ENCODE measurements at places on chromosomes 16 and 17.
A peak's percentile ranks its signal among the peaks of the same experiment; 100 is the strongest.

GRCh38 chr17:77769215-77769614 is 189.3 kb upstream of the TNRC6C start:
- no peak for DNase-seq

DNA sequence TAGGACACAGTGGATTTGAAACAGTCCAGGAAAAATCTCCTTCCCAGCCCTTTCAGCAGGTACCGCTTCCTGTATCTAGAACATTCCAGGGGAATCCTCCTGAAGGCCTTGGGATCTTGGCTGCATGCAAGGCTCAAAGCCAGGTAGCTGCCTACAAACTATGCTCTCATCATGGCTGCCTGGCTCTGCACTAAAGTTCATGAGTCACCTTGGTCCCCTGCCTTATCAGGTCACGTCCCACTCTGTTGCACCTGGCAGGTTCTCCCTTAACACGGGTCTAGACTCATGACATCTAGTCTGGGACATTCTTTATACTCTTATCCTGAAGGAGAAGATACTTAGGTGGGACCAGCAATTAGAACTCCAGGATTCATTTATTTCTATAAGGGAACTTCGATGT is 15.8 kb downstream of the FA2H start:
- DNase-seq = no peak

- no peak for DNase-seq
These were observed 22.5 kb downstream of the WWP2 start for GRCh38 chr16:69784586-69784985.

DNA sequence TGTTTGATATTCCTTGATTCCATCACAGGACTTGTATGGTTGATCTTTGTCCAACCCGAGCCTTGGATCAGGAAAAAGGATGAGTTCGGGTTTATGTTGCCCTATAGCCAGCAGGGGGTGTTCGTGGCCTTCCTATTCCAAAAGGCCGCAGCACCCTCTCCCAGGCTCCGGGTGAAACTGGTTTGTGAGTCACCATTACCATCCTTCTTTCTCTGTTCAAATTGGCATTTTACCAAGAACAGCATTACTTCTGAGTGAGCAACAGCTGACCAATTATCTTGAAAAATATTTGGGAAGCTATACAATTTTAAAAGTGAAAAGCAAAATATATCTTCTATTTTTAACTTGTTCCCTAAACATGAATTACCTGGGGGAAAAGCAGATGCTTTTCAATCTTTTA is 24.3 kb upstream of the KRT20 start:
- peak; percentile 21 for DNase-seq

GRCh38 chr17:43814026-43814425 is 18.9 kb downstream of the MPP3 start:
- DNase-seq = no peak

DNA sequence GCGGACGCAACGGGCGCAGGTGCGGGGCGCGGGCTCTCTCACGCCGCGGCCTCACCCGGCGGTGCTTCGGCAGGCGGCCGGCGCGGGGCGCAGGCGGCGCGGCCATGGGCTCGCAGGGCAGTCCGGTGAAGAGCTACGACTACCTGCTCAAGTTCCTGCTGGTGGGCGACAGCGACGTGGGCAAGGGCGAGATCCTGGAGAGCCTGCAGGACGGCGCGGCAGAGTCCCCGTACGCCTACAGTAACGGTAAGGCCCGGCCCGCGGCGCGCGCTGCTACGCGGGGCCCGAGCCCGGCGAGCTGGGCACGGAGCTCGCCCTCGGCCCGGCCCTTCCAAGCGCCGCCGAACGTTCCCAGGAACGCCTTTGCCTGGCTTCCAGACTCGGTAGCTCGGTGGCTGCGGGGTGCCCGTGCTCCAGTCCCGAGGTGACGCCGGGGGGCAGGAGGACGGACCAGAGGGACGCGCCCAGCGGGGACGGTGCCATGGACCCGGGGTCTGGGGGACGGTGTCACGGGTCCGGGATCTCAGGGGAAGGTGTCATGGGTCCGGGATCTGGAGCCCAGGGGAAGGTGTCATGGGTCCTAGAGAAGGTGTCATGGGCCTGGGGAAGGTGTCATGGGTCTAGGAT is 435 bp downstream of the RAB40C start:
- no peak for DNase-seq

DNA sequence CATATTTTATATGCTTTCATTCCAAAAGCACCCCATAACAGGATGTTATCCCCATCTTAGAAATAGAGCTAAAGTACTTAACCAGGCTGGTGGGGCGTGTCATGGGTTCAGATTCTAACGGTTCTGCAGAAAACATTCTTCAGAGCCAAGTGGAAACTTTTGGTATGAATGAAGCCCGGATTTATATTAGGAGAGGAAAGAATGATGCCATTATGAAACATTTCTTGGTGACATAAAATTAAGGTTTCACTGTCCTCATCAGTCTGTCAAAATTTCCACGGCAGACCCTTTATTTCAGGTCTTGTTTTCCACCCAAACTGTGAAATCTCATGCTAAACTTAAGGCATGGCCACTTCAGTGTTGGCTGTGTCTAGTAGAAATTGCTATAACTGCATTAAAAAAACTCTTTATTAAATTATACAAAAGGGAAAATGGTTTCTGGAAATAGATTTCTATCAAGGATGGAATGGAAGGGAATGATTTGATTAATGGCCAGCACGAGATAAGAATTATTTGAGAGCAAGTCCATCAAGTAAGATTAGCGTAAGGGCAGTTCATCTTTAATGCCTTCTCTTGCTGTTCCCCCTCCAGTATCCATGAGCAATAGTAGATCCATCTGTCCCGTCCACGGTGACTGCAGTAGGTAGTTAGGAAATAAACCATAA is 11.7 kb downstream of the PRKCA start:
- DNase-seq = no peak

DNA sequence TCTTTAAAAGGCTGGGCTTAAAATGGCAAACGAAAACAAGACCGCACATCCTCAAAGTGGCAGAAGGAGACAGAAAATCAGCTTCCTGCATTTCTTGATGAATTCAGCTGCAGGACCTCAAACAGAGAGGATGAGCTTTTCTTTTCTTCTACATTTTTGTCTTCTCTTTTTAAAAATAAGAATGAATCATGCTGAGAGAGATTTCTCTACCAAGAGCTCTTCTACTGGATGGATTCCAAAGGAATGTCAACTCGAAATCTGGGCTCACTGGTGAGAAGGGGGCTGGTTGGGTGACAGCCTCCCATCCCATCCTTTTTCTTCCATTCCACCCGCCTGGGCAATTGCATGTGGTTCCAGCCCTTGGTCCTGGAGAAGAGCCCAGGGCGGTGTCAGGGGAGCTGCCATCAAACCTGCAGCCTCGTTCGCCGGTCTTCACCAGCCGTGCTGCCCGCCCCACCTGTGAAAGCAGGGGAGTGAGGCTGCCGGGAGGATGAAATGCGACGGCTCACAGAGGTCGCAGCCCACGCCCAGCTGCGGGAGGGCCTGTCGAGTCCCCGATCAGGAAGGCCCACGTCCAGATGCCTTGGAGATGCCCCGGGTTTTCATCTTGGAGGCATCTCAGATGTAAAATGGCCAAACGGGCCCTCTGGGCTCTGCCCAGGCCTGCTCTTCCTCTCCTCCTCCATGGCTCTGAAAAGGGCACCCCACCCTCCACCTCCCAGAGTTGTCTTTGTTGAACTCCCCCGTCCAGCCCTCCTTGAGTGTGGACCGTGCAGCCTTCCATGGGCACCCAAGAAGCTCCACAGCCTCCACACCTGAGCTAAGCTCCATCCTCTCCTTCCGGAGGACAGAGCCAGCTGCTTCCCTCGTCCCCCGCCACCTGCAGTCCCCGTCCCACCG is 121.9 kb downstream of the FOXL1 start:
- DNase-seq = no peak

- DNase-seq = peak; percentile 39
These were observed 61.7 kb upstream of the LGALS9 start for GRCh38 chr17:27569257-27569722.

DNA sequence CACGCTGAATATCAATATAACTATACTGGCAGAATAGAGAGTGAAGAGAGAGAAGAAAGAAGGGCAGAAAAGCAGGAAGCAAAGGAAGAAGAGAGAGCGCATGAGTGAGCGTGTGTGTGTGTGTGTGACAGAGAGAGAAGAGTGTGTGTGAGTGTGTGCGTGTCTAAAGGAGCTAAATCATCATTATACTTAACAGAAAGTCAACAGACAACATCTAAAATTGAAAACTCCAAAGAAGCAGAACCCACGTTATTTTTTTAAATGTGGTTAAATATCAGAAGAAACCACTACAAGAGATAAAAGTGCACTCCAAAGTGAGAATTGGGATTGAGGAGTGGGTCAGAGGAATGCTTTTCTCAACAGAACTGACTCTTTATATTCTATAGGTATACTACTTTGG is 77.2 kb downstream of the BRIP1 start:
- DNase-seq = no peak

GRCh38 chr16:1800701-1801100 is 7.2 kb upstream of the IGFALS start:
- DNase-seq = no peak

- DNase-seq = no peak
These were observed 18.0 kb downstream of the SLFN12L start for GRCh38 chr17:35519439-35519838.

- no peak for DNase-seq
These were observed 3.1 kb downstream of the MT1E start for GRCh38 chr16:56628486-56629350.

GRCh38 chr16:50479771-50480170 is 68.4 kb upstream of the NKD1 start:
- no peak for DNase-seq

- DNase-seq = no peak
These were observed 59.5 kb upstream of the CACNG4 start for GRCh38 chr17:66904760-66905624.

DNA sequence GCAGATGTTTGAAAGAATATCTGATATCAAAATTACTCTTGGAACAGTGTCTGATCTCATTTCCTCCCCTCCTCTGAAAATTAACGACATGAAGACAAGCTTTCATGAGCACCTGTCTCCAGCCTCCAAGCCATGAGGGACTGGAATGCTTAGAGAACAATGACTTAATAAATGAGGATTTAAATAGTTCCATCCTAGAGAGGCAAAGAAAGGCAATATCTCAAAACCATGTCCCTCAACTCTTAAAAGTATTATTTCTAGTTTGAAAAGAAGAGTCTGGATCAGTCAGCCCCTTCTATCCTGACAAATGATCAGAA is 137.5 kb downstream of the ANKFN1 start:
- DNase-seq = no peak

DNA sequence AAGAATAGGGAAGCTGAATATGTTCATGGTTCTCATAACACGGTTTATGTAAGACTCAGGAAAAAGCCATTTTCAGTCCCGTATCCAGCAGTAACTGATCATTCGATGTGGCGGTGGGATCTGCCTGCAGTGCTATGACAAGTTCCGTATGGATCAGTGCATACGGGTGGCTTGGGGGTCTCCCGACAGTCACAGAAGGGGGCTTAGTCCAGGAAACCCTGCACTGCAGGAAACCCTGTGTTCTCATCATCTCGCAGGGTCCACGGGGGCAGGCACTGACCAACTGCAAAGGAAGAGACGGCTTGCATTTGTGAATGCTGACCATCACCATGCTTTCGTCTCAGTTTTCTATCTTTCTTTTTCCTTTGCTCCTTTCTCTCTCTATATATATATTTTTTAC is 7.7 kb downstream of the MTHFSD start:
- DNase-seq = no peak

GRCh38 chr16:11688520-11688886 is 20.2 kb downstream of the SNN start:
- DNase-seq = no peak

DNA sequence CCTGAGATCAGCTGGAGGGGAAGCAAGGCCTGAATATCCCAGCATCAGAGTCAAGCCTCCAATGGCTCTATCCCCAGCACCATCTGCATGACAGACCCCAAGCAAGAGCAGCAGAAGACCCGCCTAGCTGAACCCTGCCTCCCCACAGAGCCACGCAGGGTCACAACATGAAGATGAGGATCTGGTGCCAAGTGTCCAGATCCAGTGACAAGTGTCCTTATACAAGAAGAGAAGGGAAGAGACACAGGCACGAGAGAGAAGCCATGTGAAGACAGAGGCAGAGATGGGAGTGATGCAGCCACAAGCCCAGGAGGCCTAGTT is 28.9 kb downstream of the TNFRSF13B start:
- DNase-seq = no peak

- DNase-seq = no peak
These were observed 6.0 kb downstream of the MPG start for GRCh38 chr16:83781-84615.

GRCh38 chr17:69757688-69758430 is 317.2 kb upstream of the KCNJ16 start:
- no peak for DNase-seq

- no peak for DNase-seq
These were observed 6.2 kb downstream of the KATNB1 start for GRCh38 chr16:57741660-57742191.

DNA sequence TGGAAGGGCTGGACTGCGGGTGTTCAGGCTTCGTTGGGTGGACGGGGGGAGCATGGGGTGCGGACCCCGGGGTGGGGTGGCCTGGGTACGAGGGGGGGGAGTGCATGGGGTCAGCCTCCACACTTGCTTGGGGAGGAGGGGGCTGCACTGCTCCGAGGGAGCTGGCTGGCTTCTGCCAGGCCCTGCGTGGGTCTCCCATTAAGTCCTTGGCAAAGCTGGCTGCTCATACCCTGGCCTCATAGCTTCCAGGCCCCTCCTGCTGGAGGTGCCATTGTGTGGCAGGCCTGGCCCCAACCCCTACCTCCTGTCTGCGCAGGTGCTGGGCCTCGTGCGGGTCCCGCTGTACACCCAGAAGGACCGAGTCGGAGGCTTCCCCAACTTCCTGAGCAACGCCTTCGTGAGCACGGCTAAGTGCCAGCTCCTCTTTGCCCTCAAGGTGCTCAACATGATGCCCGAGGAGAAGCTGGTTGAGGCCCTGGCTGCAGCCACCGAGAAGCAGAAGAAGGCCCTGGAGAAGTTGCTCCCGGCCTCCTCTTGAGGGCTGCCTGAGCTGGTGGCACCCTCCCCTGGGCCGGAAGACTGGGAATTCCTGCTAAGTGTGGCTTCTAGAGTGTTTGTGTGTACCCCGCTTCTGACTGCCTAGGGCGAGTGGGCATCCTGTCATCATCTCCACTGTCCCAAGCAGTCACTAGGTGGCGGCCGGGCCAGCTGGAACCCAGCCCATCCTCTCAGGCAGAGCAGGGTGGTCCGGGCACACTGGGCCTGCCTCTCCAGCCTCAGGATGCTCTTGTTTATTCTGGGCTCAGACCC is 1.5 kb downstream of the NUDT16L1 start:
- DNase-seq = no peak
